ENCODE measurements at places on chromosomes 7 and 10.
A peak's percentile ranks its signal among the peaks of the same experiment; 100 is the strongest.

GRCh38 chr7:1095621-1096155, 7.8 kb downstream of the GPER1 start:
- DNase-seq: no peak

- no peak for DNase-seq
Observed at GRCh38 chr7:20279979-20280378, 50.7 kb upstream of the ITGB8 start.

DNA sequence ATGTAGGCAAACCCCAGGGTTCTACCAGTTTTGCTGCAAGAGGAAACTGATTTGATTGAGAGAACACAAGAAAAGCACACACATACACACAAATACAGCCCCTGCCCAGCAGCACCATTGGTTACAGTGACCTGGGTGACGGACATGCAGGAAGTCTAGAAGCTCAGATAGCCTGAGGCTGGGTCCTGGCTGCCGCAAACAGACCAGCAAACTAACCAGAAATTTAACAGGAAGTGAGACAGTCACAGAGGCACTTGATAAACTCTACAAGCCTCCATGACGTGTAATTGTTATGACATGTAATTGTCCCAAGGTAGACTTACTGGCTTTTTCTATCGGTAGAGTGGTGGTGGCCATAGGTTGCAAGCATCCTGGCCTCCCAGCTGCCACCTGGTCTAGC, 58.9 kb downstream of the PRKAR2B start:
- peak; percentile 59 for DNase-seq

- peak; percentile 67 for DNase-seq
Observed at GRCh38 chr7:4610768-4611467, 71.2 kb upstream of the FOXK1 start.

- DNase-seq: no peak
Observed at GRCh38 chr7:132480534-132480933, 95.7 kb downstream of the PLXNA4 start.

DNA sequence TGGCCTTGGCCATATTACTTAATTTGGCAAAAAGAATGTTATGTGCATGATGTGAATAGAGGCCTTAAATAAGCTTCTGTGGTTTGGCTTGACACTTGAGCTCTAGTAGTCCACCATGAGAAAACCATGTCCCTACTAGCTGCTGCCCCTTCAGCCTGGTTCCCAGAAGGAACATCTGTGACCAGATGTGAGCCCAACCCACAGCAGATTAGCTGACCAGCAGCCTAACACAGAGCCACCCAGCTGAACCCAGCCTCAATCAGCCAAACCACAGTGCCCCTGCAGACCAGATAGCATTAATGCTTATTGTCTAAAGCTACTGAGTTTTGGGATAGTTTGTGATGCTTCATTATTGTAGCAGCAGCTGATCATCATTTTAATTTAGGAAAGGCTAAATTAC, 16.6 kb downstream of the JAZF1 start:
- peak; percentile 80 for DNase-seq

DNA sequence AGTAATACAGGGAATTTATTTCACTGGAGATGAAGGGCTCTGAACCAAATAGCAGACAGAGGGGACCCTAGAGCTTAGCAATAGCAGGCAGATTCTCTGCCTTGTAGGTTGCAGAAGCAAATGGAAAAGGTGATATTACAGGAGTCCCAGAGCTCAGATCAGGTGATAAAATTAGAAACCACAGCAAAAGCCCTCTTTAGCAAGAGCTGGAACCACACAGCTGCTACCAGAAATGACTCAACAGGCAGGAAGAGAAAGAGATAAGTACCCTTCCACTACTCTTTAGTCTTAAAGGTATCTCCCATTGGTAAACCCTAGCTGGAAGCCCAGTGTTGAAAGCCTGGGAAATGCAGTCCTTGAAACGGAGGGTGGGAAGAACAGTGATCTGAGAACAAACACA, 535.6 kb upstream of the GHITM start:
- DNase-seq: peak; percentile 38

DNA sequence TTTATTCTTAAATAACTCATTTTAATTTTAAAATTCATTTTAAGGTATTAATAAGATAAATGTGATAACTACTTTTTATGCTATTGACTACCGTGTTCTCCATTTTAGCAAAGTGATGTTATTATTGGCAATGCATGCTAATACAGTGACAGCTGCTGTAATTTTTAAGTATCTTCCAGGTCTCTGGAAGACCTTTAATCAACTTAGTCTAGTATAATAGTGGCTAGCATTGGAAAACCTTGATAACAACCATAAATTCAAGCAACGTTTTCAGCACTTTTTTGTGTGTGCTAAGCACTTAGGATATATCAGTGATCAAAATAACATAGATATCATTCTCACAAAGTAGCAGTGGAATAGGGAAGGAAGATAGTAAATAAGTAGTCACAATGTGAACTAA, 230.9 kb upstream of the MAGI2 start:
- DNase-seq: no peak

DNA sequence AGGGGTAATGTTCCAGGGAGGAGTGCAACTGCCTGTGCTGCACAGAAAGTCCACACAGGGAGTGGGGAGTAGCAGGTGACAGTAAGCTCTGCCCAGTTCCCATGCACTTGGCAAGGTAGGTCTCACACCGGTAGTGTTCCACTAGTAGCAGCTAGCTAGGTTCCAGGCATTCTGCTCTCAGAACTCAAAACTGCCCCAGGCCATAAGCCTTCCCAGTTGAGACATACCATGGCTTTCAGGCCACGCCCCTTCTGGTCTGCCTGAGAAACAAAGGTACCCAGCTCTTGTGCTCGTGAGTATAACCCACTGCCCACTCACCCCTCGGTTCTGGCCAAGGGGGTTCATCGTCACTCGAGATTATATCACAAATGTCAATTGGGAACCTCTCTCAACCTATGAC, 12.6 kb downstream of the CASP7 start:
- no peak for DNase-seq

All from iris pigment epithelial cell (primary cell).